ENCODE measurements at places on chromosomes 3 and 15.

GRCh38 chr3:5510300-5510699 is 322.8 kb downstream of the EDEM1 start:
- no peak for DNase-seq

GRCh38 chr15:98123834-98124233 is 163.3 kb downstream of the ARRDC4 start:
- no peak for DNase-seq

- DNase-seq = no peak
Measured at GRCh38 chr3:181581656-181582055, 130.1 kb upstream of the SOX2 start.

GRCh38 chr15:101620671-101621070 is 31.5 kb downstream of the TM2D3 start:
- no peak for DNase-seq

- no peak for DNase-seq
Measured at GRCh38 chr3:18501679-18502343, 76.7 kb upstream of the SATB1 start.
